ENCODE measurements at places on chromosomes 16 and 17. TPM values are rescaled to one million over a fixed set of nuclear protein-coding genes. Genes with fewer than 3 reads are reported as not detected.

DNA sequence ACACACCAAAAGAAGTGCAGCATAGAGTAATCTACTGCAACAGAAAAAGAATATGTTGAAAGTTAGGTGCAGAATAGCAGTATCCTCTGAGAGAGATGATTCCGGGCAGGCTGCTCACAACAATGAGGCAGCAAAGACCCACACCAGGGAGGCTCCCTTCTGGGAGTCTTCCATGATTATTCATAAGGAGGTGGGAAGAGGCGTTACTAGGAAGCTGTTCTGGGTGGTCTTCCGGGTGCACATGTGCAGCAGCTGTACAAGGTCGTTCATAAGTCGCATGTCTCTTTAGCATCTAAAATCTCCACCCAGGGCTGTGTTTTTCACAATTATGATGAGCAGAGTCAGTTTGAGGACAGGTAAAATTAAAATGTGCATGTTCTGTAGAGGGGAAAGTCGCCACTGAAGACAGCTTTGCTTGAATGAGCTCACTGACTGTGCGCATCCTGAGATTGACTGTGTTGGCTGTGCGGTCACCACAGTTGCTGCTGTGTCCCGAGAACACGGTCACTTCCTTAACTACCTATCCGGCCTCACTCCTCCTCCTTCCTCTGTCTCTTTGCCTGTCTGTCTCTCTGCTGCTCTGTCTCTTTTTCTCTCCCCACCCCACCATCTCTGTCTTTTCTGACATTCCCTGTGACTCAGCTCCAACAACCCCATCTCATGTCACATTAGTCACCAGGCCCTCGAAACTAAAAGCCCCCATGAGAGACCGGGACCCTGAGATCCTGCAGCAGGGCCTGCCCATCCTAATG, 125.5 kb upstream of the HSBP1 start:
- DNase-seq: no peak

GRCh38 chr17:31787857-31788570, 71.0 kb downstream of the COPRS start:
- DNase-seq: no peak

- DNase-seq: no peak
These were observed 11.4 kb downstream of the MMP15 start for GRCh38 chr16:58036943-58037342.

- no peak for DNase-seq
These were observed 12.1 kb upstream of the KRTAP17-1 start for GRCh38 chr17:41327411-41328120.

DNA sequence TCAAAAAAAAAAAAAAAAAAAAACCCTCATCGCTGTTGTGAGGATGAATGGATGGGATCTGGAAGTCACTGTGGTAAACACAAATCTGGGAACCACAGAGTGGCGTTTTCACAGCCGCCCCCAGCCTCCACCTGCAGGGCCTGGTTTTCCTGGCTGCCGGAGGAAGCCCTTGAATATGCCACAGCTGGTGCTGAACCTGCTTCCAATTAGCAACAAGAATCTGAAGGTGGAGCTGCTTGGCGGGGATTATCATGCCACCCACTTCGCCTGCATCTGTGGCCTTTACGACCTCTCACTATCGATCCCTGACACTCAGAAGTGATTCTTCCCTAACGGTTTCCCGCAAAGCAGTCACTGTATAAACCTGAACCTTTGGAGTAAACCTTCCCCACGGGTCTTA, 16.1 kb downstream of the MRM3 start:
- no peak for DNase-seq

ZKSCAN2 gene
- total RNA-seq: 12.5 TPM

NFAT5 gene
- 29.7 TPM for total RNA-seq
